ENCODE measurements at places on chromosomes 1 and 21. TPM values are rescaled to one million over a fixed set of nuclear protein-coding genes. Genes with fewer than 3 reads are reported as not detected.

GRCh38 chr1:57788313-57788712 lies 364.5 kb upstream of the DAB1 start:
- ATAC-seq: no peak

SH2D2A gene
- 1.4 TPM for total RNA-seq

DNA sequence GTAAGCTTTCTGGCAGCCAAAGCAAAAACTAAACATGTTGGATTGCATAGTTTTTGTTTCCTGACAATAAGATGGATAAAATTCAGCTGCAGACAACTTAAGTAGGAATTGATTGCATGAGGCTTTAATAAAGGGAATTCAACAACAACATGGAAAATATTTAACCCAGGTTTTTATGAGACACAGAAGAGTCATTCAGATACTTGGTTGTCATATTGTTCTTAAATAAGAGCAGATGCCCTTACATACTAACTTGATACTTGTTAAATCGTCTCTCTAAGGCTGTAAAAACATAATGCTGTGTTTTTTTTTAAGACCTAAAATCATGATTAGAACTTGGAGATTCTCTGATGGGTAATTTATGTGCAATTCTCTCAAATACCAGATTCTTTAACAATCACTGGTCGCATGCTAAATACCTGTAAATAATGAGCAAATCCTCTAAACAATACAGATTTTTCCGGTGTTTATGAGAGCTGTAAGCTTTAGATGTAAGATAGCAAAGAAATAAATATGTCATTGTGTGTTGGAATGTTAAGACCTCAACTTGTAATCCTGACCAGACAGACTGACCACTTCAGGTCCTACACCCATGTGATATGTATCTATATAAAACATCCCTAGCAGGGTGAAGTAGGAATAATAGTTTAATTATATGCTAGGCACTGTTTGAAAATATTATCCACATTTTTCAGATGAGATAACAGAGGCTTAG lies 37.8 kb upstream of the CD34 start:
- ATAC-seq: no peak

- ATAC-seq: peak; percentile 80
Observed at GRCh38 chr1:38117444-38117887, 70.9 kb upstream of the POU3F1 start.

- no peak for ATAC-seq
Observed at GRCh38 chr21:36147911-36148310, 8.7 kb upstream of the DOP1B start.

GSTM1 gene
- total RNA-seq: not detected

SPATA21 gene
- not detected for total RNA-seq

- no peak for ATAC-seq
Observed at GRCh38 chr1:198729195-198729863, 90.5 kb downstream of the PTPRC start.

GRIK1 gene
- total RNA-seq: not detected

DNA sequence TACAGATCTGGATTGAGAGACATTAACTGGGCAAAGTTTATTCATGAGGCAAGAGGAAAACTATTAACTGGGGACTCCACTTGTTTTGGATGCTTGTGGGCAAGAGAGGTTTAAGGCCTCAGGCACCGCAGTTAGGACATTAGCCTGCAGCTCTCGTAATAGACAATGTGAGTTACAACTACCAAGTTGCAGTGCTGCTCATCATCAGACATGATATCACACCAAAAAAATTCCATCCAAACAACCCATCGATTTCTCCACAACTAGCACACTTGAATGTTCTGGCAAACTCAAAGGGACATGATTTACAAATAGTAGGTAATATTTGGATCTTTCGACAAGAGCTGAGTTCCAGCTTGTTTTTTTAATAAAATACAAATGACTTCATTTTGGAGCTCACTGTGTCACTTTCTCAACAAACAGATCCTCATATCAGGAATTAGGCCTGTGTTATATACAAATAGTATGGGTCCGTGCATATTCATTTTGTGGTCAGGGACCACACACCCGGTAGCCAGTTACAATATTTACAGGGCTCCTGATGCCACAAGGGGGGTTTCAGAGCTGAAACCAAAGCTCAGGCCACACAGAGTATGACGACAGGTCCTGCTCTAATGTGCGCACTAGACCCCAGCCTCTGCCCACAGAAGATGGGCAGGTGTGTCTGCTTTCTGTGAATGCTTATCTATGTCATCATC lies 128.0 kb downstream of the TGFBR3 start:
- ATAC-seq: no peak

FAM43B gene
- 0.12 TPM for total RNA-seq

DNA sequence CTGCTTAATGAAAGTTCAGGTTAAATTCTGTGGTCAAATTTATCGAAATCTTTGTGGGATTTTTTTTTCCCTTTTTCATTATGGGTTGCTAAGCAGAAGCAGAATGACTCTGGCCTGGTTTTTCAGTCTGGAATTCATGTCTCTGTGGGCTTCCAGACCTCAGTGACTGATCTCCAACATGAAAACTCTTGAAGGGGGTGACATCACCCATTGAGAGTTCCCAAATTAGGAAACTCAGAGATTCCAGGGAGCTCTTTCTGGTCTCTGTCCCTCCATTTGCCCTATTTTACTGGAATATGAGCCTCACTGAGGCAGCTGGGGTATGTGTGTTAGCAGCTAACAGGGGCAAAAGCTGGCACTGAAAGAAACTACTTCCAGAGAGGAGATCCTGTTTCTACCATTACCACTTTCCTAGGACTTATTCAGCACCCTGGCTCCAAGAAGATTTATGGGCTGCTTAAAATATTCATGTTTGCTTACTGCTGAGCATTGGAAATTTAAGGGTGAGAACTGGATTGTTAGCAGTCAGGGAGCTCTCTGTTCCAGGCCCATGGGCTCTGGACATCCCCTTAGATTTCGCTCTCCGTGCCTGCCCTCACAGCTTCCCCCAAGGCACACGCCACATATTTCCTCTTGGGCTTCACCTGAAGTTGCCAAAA lies 203.4 kb upstream of the SPAG17 start:
- ATAC-seq: no peak

DNA sequence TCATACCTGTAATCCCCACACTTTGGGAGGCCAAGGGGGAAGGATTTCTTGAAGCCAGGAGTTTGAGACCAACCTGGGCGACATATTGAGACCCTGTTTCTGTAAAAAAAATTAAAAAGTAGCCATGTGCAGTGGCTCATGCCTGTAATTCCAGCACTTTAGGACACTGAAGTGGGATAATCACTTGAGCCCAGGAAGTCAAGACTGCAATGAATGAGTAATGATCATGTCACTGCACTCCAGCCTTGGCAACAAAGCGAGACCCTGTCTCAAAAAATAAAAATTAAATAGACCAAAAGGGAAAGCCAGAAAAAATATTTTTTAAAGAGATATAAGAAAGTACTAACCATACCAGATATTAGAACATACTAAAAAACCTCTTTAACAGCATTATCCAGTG lies 44.7 kb upstream of the LYPLAL1 start:
- no peak for ATAC-seq

- no peak for ATAC-seq
Observed at GRCh38 chr1:86739648-86740509, 35.5 kb downstream of the SH3GLB1 start.

DNA sequence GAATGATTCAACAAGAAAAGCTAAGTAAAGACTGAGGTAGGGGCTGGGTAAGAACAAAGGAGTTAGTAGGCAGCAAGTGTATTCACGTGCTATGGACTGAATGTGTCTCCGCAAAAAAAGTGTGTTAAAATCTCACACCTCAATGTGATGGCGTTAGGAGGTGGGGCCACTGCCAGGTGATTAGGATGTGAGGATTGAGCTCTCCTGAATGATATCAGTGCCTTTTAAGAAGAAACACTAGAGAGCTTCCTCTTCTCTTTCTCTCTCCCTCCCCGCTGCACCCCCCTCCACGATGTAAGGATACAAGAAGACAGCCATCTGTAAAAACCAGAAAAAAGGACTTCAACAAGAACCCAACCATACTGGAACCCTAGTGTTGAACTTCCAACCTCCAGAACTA lies 396.1 kb upstream of the PLXNA2 start:
- no peak for ATAC-seq

ACTN2 gene
- total RNA-seq: 0.24 TPM

DNA sequence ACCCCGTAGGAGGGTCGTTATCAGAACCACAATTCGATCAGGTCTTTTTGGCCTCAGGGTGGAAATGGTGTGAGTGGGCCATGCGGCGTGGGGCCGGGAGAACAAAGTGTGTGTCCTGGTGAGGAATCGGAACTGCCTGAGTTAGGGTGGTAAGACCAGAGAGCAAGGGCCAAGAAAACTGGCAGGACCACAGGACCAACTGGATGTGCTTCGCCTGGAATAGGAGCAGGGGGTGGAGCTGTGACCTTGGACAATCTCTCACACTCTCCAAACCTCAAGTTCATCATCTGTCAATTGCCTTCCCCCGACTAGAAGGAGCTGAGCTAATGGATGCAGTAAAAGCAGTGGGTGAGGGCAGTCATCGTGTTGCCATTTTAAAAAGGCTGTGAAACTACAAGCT lies 59.5 kb downstream of the NAV1 start:
- no peak for ATAC-seq

- ATAC-seq: peak; percentile 49
Observed at GRCh38 chr1:83910461-83910860, 88.5 kb downstream of the TTLL7 start.

DNA sequence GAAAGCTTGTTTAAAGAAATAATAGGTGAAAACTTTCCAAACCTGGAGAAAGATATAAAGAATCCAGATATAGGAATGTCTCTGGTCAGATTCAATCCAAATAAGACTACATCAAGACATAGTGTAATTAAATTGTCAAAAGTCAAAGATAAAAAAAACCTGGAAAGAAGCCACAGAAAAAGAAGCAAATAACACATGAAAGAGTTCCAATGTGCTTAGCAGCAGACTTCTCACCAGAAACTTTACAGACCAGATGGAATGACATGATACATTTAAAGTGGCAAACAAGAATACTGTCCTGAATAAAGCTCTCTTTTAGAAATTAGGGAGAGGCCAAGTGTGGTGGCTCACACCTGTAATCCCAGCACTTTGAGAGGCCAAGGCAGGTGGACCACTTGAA lies 1039.9 kb downstream of the KCNT2 start:
- ATAC-seq: no peak

FBXO2 gene
- 5.9 TPM for total RNA-seq

GRCh38 chr1:176996456-176997090 lies 167.9 kb downstream of the ASTN1 start:
- no peak for ATAC-seq

GRCh38 chr1:156200044-156200443 lies 6.1 kb downstream of the SLC25A44 start:
- ATAC-seq: no peak

BEND5 gene
- total RNA-seq: 0.24 TPM

DNA sequence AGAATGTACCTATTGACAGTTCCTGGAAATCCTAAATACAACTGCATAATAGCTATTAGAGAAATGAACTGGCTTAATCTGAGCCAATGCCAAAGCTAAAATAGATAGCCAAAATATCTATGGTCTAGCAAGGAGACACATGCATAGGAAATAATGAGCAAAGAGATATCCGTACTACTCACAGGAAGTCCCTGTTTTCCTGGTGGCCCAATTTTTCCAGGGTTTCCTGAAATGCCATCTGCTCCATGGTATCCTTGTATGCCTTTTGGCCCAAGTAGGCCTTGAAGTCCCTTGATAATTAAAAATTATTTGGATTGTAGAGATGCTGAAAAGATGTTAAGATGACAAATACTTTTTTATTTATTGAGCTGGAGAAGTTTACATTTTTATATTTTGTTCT lies 108.4 kb upstream of the ZNHIT6 start:
- no peak for ATAC-seq

DMRTA2 gene
- 1.7 TPM for total RNA-seq

DNA sequence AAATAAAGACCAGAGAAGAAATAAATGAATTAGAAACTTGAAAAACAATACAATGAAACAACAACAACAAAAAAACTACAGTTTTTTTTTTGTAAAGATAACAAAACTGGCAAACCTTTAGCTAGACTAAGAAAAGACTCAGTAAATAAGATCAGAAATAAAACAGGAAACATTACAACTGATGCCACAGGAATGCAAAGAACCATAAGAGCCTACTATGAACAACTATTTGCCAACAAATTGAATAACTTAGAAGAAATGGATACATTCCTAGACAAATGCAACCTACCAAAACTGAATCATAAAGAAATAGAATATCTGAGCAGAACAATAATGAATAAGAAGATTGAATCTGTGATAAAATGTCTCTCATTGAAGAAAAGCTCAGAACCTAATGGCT lies 742.0 kb downstream of the ADGRL2 start:
- no peak for ATAC-seq

DNA sequence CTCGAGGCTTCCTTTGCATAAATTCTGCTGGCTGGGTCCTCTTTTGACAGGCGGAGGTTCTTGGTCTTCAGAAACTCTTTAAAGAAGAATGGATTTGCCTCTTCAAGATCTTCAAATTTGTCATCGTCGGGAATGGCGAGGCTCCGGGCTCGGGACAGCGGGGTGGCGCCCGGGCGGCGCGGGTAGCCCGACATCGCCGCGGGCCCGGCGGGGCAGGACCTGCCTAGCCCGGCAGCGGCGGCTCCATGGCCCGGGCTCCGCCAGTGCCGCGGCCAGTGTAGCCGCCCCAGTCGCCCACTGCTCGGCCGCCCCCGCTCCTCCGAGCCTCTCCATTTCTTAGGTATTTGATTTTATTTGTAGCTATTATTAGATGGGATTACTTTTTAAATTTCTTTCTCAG lies 22.1 kb upstream of the TNN start:
- ATAC-seq: no peak

All from esophagus mucosa (tissue), 1 donor.